Thyroid gland (tissue), 4 donors: ENCODE measurements at places on chromosomes 13 and 19. TPM values are rescaled to one million over a fixed set of nuclear protein-coding genes. Genes with fewer than 3 reads are reported as not detected.

Gene ANKRD10
- total RNA-seq = 110 TPM

Gene ZNF829
- 8.7 TPM for total RNA-seq

Gene KIR2DL3
- total RNA-seq = not detected

Gene COL4A1
- total RNA-seq = 99.8 TPM

Gene ZNF700
- 17.2 TPM for total RNA-seq

Gene ZNF709
- 7.6 TPM for total RNA-seq

Gene RAB11B
- 137 TPM for total RNA-seq

GRCh38 chr13:70310396-70311119 is 202.3 kb upstream of the KLHL1 start:
- no peak overlapping the region for H3K4me3 ChIP-seq
- no peak for DNase-seq
- no peak overlapping the region for H3K27ac ChIP-seq
- H3K36me3 ChIP-seq = no peaks in the 10 kb centered on the region
- no peaks in the 10 kb centered on the region for H3K4me1 ChIP-seq
- H3K27me3 ChIP-seq = no peaks in the 10 kb centered on the region

- no peaks in the 10 kb centered on the region for H3K36me3 ChIP-seq
- no peak overlapping the region for H3K4me3 ChIP-seq
- no peaks in the 10 kb centered on the region for H3K27me3 ChIP-seq
- no peaks in the 10 kb centered on the region for H3K4me1 ChIP-seq
- H3K27ac ChIP-seq = no peak overlapping the region
- no peak for DNase-seq
Observed at GRCh38 chr13:66222926-66223325, 1007.2 kb downstream of the PCDH9 start.

DNA sequence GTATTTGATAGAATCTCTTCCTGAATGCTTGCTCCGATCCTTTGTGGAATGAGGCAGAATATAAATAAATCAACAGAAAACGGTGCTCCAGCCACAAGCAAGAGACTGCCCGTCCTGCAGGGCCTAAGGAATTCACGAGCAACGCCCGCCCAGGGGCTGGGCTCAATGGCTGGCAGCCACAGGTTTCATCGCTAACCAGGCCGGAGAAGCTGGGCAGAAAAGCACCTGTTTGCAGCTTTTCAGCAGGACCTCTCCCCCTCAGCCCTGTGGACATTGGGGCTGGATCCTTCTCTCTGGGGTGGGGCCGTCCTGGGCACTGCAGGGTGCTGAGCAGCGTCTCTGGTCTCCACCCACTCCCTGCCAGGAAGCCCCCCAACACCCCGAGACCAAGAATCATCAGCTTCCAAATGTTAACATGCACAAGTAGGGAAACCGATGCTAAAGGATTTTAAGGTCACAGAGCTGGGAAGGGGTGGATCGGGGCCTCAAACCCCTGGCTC is 102.5 kb downstream of the GADD45B start:
- peak overlapping the region; percentile 94 for H3K27ac ChIP-seq
- peaks cover 40% of the 10 kb centered on the region for H3K4me1 ChIP-seq
- peak; percentile 67 for DNase-seq

- no peaks in the 10 kb centered on the region for H3K4me1 ChIP-seq
- no peak overlapping the region for H3K4me3 ChIP-seq
- no peaks in the 10 kb centered on the region for H3K36me3 ChIP-seq
- no peaks in the 10 kb centered on the region for H3K27me3 ChIP-seq
- no peak overlapping the region for H3K27ac ChIP-seq
Observed at GRCh38 chr13:85619321-85619720, 179.9 kb downstream of the SLITRK6 start.

DNA sequence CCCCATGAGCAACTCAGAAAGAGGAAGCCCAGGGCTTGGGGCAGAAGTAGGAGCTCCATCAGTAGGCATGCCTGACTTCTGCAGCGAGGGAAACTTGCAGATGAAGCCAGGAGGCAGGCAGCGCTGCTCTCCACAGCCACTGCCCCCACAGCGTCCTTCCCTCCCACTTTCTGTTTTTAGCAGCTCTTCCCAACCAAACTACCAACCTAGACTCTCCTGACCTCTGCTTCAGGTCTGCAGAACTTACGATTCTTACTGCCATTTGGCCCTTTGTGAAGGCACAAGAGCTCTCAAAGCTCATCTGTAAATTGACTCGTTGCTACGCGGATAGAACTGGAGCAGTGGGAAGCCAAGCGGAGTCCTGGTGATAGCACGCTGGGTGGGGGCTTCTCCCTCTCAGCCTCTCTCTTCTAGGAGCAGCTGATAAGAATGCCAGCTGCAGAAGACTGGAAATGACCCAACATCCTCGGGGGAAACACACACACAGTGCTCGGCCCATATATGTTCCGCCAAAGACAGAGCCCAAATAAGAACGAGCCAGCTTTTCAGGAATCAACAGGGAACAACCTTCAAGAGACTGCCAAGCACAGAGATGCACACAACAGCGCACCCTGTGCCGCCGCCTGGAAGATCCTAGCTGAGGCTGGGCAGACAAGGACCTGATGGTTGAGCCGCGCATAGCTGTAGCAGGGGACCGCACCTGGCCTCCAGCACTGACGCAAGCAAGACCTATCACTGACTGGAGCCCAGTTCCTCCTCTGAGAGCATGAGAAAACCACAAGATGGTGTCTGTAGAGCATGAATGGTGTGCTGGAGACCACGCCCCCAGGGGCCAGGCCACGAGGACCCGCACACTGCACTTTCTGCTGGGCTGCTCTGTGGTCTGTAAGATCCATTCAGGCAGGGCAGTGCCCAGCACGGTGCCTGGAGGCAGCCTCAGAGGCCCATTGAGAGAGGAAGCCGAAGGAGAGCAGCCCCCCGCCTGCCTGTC is 15.9 kb upstream of the SLC35E1 start:
- H3K4me1 ChIP-seq = peaks cover 53% of the 10 kb centered on the region
- no peaks in the 10 kb centered on the region for H3K27me3 ChIP-seq
- DNase-seq = no peak
- H3K36me3 ChIP-seq = no peaks in the 10 kb centered on the region
- no peak overlapping the region for H3K4me3 ChIP-seq

DNA sequence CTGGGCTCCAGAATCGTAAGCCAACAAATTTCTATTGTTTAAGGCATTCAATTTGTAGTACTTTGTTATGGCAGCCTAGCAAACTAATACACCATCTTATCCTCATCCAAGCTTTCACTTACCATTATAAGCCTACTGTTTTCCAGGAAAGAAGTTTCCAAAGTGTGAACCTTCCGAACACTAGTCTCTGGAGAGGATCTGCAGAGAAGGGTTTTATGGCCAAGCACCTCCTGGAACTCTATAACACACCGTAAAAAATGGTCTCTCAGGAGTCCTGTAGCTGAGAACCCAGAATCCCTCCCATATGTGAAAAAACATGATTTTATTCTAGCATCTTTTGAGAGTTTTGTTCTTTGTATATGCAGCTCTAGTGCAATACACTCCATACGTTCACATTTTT is 142.1 kb downstream of the POSTN start:
- no peaks in the 10 kb centered on the region for H3K27me3 ChIP-seq
- H3K27ac ChIP-seq = no peak overlapping the region
- no peak overlapping the region for H3K4me3 ChIP-seq
- DNase-seq = no peak
- H3K36me3 ChIP-seq = no peaks in the 10 kb centered on the region
- no peaks in the 10 kb centered on the region for H3K4me1 ChIP-seq

DNA sequence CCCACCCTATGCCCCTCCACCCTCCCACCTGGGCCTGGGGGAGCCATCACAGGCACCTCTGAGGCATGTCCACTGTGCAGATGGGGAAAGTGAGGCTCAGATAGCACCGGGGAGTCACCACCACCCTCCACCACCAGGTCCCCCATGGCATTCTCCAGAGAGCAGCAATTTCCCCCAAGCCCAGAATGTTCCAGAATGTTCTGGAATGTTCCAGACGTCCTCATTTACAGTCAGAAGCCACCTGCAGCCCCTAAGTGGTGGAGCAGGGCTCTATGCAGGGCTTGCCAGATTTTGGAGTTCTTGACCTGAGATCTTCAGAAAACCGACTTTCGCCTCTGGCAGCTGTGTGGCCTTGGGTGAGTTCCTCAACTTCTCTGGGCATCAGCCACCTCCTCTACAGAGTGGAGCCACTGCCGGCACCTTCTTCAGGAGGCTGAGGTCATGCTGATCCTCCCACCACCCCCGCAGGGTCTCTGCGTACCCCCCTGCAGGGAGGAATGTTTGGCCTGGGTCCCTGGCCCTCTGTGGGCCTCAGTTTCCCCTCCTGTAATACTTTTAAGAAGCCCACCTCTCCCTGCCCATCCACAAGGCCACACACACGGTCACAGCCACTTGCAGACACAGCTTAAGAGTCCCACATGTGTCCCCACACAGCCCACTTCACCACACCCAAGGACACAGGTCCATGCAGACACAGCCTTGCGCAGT is 6.2 kb downstream of the FUT5 start:
- H3K27ac ChIP-seq = no peak overlapping the region
- no peaks in the 10 kb centered on the region for H3K27me3 ChIP-seq
- H3K4me3 ChIP-seq = no peak overlapping the region
- H3K4me1 ChIP-seq = no peaks in the 10 kb centered on the region

GRCh38 chr13:104868806-104869205 is 1666.7 kb downstream of the EFNB2 start:
- H3K27me3 ChIP-seq = no peaks in the 10 kb centered on the region
- no peak for DNase-seq
- no peak overlapping the region for H3K27ac ChIP-seq
- H3K36me3 ChIP-seq = no peaks in the 10 kb centered on the region
- no peaks in the 10 kb centered on the region for H3K4me1 ChIP-seq
- H3K4me3 ChIP-seq = no peak overlapping the region

DNA sequence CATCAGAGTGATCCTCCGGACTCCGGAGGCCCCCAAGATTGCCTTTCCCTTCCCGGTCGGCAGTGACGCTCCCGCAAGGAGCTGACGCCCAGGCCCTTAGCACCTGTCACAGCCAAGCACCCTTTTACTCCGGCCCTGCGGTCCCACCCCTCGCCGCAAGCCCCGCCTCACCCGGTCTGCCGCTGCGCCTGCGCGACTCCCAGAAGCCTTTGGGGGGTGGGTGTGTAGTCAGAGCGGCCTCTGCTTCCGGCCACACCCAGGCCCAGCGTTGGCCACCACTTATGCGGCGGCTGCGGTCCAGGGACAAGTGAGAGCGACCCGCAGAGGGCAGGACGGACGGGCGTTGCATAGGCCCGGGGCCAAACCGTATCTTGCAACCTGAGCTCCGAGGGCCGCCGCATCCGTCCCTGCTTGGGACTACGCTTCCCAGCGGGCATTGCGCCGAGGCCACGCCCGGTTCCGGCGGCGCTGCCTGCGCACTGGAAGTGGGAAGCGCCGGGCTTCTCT is 441 bp upstream of the ZFP28 start:
- H3K27ac ChIP-seq = peak overlapping the region; percentile 97
- H3K4me3 ChIP-seq = peak overlapping the region; percentile 69
- no peaks in the 10 kb centered on the region for H3K27me3 ChIP-seq
- H3K4me1 ChIP-seq = peaks cover 13% of the 10 kb centered on the region

DNA sequence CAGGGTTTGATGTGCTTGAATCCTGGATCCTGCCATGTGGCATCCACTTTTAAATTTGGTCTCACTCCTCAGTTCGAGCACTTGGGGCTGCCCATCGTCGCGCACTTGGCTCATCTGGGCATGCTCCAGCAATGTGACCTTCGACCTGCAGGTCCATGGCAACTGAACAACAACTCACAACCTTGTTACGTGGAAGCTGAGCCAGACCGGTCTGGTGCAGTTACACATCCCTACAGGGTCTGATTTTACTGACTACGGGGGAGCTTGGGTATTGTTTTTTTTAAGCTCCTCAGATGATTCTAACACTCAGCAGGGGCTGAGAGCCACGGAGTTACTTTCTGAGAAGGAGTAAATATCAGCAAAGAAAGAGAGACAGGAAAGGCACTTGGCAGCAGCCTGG is 769.6 kb downstream of the UQCRFS1 start:
- H3K36me3 ChIP-seq = no peaks in the 10 kb centered on the region
- H3K27ac ChIP-seq = no peak overlapping the region
- no peak overlapping the region for H3K4me3 ChIP-seq
- no peak for DNase-seq

GRCh38 chr19:53101518-53101917 is 1.7 kb downstream of the ZNF160 start:
- no peaks in the 10 kb centered on the region for H3K36me3 ChIP-seq
- H3K4me3 ChIP-seq = no peak overlapping the region
- H3K27ac ChIP-seq = no peak overlapping the region
- peaks cover 14% of the 10 kb centered on the region for H3K4me1 ChIP-seq
- no peak for DNase-seq
- H3K27me3 ChIP-seq = no peaks in the 10 kb centered on the region

DNA sequence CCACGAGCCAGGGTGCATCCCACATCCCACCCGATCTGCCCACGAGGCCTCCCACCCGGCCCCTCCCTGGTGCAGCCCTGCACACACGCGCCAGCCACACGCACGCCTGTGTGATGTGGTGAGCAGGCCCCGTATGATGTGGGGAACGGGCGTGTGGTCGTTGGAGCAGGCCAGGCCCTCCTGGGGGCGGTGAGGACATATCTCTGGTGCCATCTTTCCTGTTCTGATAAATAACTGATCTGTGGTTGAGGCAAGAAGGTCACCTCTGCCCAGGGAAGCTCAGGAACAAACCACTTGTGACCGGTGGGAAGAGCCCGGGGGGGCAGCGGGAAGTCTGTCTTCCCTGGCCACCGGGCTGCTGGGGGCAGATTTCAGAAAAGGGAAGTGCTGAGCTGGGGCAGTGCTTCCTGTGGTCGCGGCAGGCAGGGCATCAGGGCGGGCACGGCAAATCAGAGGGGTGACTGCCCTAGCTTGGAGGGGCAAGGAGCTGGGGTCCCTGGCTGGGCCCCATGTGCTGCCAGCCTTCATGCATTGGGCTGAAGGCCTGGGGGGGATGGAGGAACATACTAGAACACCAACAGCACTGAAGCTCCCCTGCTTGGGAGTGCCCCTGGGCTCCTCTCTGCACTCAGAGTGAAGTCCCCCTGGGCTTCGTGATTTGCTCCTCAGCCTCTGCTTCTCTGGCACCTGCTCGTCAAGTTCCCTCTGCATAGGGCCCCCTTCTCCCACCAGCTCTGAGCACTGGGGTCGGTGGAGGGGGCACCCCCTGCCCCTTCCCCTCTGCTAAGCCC is 35.2 kb upstream of the SLC7A10 start:
- no peaks in the 10 kb centered on the region for H3K27me3 ChIP-seq
- H3K4me3 ChIP-seq = no peak overlapping the region
- no peaks in the 10 kb centered on the region for H3K4me1 ChIP-seq
- no peak for DNase-seq

DNA sequence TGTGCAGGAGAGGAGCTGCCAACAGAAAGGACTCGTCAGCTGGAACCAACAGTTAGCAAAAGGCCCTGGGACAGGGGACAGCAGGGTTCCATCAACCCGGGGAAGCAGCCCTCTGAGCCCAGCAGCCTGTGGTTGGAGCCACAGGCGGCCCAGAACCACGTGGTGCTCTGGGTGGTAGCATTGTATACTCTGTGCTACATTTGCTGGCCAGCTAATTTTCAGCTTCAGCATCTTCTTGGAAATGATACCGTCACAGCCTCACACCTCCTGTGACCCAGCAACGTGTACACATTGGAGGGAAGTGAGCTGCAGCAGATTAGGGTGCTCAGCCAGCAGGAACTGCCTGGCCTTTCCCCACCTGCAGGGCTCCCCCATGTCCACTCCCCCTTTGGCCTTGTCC is 13.1 kb upstream of the MTIF3 start:
- H3K36me3 ChIP-seq = no peaks in the 10 kb centered on the region
- H3K4me3 ChIP-seq = no peak overlapping the region
- no peak for DNase-seq
- H3K27ac ChIP-seq = no peak overlapping the region
- peaks cover 4% of the 10 kb centered on the region for H3K4me1 ChIP-seq
